Activated CD4-positive, CD25-positive, alpha-beta regulatory T cell (primary cell): ENCODE measurements at places on chromosomes 13 and 19.
A peak's percentile ranks its signal among the peaks of the same experiment; 100 is the strongest.

DNA sequence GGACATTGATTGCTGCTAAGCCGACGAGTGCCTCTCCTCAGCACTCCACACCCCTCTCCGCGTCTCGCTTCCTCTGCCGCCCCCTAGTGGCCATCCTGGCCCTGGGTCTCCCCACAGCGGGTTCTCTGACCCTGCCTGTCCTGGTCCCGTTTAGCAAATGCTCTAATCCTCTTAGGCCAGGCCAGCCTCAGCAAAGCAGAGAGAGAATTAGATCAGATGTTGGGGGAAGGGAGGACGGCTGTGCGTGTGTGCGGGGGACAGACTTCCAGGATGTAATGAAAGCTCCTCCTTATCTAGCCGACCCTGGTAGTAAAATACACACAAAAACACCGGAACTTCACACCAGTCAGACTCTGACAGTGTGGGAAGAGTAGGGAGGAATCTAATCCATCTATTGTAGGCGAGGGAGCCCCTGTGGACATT is 4.5 kb downstream of the TPRX2 start:
- DNase-seq = peak; percentile 74

GRCh38 chr19:12912571-12912970 is 6.5 kb downstream of the SYCE2 start:
- DNase-seq = no peak

DNA sequence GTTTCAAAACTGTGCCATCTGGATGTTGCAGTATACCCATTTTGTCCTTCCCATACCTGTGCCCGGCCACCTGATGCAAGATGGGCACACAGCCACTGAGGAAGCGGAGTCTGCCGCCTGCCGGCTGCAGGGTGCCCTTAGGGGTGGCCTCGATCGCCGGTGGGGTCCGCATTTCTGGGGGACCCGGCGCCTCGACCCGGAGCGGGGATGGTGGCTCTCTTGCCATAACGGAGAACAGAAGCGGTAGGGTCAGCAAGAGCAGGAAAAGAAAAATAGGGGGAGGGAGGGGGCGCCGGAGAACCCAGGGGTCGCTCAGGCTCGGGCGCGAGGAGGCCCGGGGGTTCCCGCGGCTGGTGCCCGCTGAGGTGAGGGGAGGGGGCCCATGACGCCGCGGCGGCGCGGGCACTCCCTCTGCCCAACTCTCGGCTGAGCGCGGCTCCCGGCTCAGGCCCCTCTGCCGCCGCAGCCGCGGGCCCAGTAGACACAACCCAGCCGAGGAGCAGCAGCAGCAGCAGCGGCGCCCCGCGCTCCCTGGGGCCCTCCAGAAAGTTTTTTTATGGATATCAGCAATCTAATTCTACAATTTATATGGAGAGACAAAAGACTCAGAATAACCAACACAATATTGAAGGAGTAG is 13.8 kb upstream of the CYP4F2 start:
- DNase-seq = no peak

GRCh38 chr19:10679743-10680142 is 21.5 kb upstream of the QTRT1 start:
- no peak for DNase-seq

GRCh38 chr13:88627071-88627470 is 955.9 kb downstream of the SLITRK5 start:
- no peak for DNase-seq

DNA sequence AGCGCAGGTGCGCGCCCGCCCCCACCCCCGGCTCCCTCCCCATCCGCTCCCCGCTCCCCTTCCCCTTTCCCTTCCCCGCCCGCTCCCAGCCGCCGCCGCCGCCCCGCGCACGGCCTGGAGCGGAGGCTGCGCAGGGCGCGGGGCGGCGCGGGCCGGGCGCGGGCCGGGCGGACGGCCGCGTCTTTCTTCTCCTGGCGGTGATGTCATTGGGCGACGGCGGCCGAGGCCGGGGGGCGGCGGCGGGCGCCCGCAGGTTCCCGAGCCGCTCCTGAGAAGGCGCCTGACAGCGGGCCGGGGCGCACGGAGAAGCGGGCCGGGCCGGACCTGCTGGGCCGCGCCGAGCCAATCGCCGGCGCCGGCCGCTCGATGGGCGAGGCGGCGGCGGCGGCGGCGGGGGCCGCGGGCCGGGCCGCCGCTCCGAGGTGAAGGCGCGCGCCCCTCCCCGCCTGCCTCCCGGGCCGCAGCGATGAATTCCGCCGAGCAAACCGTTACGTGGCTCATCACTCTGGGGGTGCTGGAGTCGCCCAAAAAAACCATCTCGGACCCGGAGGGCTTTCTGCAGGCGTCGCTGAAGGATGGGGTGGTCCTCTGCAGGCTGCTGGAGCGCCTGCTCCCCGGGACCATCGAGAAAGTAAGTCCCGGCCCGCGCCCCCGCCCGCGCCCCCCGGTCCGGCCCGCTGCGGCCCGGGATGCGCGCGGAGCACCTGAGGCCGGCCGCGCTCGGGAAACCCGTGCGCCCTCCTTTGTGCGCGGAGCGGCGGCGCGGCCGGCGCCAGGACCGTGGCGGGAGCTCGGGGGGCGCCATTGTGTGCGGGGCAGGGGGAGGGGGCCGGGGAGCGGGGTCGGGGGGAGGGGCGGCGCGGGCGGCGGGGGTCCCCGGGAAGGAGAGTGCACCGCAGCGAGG is at the start of gene ARHGEF7:
Gene ARHGEF7, plus strand, starts transcription at position 250 of the 904 bp plus-strand sequence. Its CDS starts 217 bp downstream, at position 467.
- no peak for DNase-seq

DNA sequence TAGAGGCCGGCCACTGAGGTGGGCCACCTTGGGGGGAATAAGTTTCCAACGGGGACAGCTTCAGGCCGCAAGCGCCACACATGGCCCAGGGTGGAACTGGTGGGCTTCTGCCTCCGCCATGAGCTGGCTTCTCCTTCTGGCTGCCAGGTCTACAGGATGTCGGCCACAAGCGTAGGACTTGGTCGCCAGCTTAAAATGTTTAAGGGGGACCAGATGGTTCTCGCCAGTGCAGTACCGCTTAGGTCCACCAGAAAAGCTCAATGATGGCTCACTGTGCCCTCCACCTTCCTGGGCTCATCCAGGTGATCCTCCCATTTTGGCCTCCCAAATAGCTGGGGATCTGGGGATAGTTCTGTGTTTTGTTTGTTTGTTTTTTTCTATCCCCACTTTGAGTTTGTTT is 38.7 kb upstream of the ZNF254 start:
- DNase-seq = no peak

DNA sequence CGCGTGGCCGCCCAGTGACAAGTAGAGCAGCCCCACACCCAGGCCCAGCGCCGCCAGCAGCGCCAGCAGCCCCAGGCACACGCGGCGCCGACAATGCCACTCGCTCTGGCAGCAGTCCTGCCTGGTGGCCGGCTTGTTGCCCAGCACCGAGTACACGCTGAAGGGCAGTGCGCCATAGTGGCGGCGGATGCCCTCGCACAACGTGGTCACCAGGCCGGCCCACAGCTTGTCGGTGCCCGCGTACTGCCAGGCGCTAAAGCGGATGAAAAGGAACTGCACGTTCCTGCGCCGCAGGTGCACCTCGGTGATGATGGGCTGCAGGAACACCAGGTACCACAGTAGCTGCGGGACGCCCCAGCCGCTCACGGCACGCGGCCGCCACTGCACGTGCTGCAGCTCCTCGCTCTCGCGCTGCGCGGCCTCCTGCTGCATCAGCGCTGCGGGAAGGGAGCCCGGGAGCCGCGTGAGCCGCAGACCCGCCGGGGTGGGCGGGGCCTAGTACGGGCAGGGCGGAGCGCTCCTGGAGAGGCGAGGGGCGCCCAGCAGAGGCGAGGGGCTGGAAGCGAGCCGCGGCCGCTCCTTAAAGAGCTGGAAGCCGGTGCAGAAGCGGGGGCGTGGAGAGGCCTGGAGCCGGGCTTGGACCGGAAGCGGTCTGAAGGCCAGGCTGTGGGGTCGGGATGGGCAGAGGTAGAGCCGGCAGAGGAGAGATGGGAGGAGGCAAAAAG is 7.3 kb downstream of the NKPD1 start:
- no peak for DNase-seq

- DNase-seq = no peak
Observed at GRCh38 chr13:50646070-50646469, 197.4 kb downstream of the DLEU7 start.

DNA sequence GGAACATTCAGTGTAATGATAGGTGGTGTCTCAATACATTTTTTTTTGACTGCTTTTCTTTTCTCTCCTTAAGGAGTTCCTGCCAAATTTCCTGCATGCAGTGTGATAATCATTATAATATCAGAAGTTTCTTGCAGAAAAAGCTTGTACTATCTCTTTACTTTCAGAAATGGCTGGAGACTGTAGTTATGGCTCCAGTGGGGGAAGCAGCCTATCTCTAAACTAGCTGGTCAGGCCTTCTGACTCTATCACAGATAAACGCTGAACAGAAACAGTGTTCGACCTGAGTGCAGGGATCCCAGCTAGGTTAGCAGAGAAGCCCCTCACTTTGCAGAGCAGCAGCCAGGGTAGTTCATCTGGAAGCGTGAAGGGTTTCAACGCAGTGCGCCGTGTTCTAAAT is 1.9 kb downstream of the CCNE1 start:
- no peak for DNase-seq

DNA sequence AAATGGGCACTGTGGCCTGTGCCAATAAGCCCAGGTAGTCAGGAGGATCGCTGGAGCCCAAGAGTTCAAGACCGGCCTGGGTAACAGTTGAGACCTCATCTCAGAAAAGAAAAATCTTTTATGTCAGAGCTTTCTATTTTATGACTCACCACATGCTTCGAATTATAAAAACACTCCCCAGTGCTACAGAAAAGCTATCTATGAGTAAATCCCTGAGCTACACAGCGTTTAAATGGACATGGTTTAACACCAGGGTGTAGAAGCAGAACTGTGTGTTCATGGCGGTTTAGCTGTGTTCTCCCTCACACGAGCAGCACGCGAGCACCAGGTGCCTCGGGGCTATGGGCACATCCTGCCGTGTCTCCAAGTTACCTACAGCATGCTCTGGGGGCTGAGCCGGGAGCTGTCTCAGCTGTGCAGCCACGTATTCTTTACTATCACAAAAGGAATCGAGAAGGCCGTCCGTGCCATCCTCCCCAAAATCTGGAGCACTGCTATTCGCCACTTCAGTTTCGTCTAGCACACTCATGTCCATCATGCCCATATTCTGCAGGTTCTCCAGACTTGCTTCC is 6.7 kb downstream of the SAFB2 start:
- DNase-seq = no peak

DNA sequence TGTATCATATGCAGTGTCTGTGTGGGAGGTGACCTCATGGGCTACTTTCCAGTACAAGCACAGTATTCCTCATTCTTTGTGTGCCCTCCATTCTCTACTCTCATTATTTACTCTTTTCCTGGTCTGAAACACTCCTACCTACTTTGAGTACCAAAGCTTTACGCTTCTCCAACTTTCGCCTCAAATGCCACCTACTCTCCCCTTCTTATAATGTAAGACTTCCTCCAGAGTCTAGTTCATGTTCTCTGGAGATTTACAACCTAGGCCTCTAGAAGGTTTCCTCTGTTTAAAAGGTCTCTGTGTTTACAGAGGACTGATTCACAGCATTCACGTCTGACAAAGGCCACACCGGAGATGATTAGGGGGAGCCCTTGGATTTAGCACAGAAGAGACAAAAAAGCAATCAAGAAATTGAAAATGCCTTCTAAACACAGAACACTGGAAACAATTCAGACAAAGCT is 302.0 kb downstream of the KLF12 start:
- DNase-seq = no peak

GRCh38 chr19:29418201-29418600 is 107.6 kb upstream of the VSTM2B start:
- no peak for DNase-seq

DNA sequence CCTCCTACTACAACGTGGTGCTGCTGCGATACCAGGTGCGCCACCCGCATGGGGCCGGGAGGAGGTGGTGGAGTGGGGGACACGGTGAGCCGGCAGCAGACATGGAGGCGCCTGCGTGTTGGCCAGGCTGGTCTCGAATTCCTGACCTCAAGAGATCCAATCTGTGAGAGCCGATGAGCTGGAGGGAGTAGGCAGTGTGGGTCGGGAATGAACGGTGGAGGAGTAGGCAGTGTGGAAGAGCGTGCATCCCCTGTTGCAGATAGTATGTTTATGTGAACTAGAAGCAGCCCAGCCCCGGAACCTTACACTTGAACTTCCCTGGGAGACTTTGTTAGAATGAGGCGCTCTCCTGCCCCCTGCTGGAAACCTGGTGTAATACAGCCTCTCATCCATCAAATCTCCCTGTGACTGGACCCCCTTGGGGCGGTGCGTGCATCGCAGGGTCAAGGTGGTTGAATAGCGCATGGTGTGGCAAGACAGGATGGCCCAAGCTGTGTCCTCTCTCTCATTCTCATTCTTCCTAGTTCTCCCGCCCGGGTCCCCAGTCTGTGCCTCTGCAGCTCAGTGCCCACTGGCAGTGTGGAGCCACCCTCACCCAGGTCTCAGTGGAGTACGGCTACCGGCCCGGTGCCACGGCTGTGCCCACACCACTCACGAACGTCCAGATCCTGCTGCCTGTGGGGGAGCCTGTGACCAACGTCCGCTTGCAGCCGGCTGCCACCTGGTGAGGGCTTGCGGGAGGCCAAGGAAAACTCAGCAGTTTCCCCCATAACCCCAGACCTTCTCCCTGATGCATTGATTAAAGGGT is 10.5 kb upstream of the B3GNT3 start:
- DNase-seq = peak; percentile 47

DNA sequence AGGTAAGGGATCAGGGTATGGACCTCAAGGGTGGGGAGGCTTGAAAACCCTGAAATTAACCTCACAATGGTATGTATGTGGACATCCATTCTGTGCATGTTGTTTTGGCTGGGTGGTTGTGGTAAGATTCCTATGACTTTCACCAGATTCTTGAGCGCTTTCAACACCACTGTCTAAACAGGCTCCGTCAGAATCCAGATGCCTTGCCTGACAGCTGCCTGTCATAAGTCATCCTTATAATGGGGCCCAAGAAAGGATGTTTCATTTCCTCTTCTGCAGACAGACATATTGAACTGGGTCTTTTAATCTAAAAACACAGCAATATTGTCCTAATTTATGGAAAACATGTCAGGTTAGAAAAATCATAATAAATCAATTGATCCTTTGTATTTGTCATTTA is 41.3 kb downstream of the ALOX5AP start:
- DNase-seq = no peak

- DNase-seq = no peak
Observed at GRCh38 chr13:23652909-23653726, 82.9 kb downstream of the TNFRSF19 start.

GRCh38 chr19:21568816-21569493 is 63.6 kb downstream of the ZNF429 start:
- DNase-seq = peak; percentile 18

DNA sequence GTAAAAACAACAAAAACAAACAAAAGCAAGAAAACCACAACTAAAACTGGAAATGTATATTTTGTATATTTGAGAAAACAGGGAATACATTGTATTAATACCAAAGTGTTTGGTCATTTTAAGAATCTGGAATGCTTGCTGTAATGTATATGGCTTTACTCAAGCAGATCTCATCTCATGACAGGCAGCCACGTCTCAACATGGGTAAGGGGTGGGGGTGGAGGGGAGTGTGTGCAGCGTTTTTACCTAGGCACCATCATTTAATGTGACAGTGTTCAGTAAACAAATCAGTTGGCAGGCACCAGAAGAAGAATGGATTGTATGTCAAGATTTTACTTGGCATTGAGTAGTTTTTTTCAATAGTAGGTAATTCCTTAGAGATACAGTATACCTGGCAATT is 17.1 kb downstream of the KLF5 start:
- no peak for DNase-seq
